ENCODE measurements at places on chromosomes 1 and 21. TPM values are rescaled to one million over a fixed set of nuclear protein-coding genes. Genes with fewer than 3 reads are reported as not detected.

DNA sequence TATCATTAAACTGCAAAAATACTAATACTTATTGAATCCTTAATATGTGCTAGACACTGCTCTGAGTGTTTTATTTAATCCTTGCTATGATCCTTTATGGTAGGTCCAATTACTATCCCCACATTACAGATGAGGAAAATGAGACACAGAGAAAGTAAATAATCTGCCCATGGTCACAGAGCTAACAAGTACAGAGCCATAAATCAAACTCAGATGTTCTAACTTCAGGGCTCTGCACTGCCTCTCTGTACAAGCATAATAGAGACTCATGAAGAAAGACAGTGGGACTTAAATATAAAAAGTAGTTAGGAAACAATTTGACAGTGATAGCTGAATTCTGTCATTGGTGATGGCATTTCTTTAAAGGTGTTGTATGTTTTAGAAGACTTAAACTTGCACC, 346.4 kb downstream of the VAV3 start:
- H3K4me3 ChIP-seq = no peak overlapping the region
- no peaks in the 10 kb centered on the region for H3K36me3 ChIP-seq
- no peak overlapping the region for H3K27ac ChIP-seq
- no peak for DNase-seq

The TCHHL1 gene
- total RNA-seq = not detected

DNA sequence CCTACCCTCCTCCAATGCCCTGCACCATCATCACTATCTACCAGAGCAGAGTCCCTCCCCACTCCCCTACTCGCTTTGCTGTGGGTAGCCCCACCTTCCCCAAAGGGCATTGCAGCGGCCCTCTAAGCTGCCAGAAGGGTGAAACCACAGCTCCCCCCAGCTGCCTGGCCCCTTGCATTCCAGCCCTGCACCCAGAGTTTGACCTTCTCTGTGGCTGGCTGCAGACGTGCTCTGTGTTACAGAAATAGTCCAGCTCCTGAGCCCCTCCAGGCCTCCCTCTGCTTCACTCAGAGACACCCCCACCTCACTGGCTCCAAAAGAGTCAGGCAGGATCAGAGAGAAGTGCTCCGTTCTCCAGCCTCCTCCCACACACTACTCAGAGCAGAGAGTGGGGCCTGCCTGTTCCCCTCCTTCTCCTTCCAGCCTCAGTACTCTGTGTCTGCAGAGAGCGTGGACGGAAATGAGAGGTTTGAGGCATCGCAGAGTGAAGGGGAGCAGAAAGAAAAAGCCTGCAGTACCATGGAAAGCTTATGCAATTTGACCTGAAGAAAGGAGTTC, 63.2 kb downstream of the PLEKHA6 start:
- H3K4me3 ChIP-seq = no peak overlapping the region
- H3K27ac ChIP-seq = no peak overlapping the region
- DNase-seq = no peak
- H3K27me3 ChIP-seq = peaks cover 31% of the 10 kb centered on the region
- H3K36me3 ChIP-seq = no peaks in the 10 kb centered on the region
- peaks cover 18% of the 10 kb centered on the region for H3K4me1 ChIP-seq

The RAD54L gene
- total RNA-seq = 55.8 TPM

- no peak overlapping the region for H3K4me3 ChIP-seq
- peaks cover 5% of the 10 kb centered on the region for H3K36me3 ChIP-seq
- H3K4me1 ChIP-seq = no peaks in the 10 kb centered on the region
These were observed 490.4 kb upstream of the NCAM2 start for GRCh38 chr21:20507783-20508182.

GRCh38 chr1:101112051-101112780, 86.6 kb upstream of the DPH5 start:
- no peaks in the 10 kb centered on the region for H3K27me3 ChIP-seq
- no peak for DNase-seq

DNA sequence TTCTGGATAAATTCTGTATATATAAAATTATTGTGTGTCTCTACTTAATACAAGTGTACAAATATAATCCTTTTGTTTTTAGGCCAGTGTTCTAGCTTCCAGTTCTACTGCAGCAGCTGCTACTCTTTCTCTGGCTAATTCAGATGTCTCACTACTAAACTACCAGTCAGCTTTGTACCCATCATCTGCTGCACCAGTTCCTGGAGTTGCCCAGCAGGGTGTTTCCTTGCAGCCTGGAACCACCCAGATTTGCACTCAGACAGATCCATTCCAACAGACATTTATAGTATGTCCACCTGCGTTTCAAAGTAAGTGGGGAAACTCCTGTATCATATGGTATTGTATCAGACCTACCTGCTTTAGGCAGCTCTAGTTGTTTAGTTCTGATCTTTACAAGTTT, 21.3 kb upstream of the OLFML3 start:
- no peaks in the 10 kb centered on the region for H3K27me3 ChIP-seq
- H3K4me3 ChIP-seq = no peak overlapping the region
- DNase-seq = no peak
- no peak overlapping the region for H3K27ac ChIP-seq
- H3K36me3 ChIP-seq = peaks cover 15% of the 10 kb centered on the region
- no peaks in the 10 kb centered on the region for H3K4me1 ChIP-seq

DNA sequence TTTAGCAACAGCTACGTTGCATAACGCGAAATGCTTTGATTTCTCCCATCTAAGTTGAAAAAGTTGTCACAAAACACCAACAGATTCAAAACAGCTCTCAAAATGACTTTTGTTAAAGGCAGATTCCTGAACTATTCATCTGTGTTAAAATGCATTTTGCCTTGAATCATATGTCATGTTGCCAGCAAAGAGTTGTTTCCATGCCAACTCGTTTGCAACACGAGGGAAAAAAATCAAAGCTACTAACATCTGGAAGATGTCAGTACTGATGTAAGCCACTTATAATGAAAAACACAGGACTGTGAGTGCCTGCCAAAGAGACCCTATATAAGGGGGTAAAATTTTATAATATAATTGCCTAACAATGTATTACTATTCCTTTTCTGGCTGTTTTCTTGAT, 182.7 kb upstream of the PTBP2 start:
- H3K4me1 ChIP-seq = peaks cover 19% of the 10 kb centered on the region
- DNase-seq = no peak
- H3K27me3 ChIP-seq = no peaks in the 10 kb centered on the region
- H3K27ac ChIP-seq = no peak overlapping the region
- no peaks in the 10 kb centered on the region for H3K36me3 ChIP-seq

The PAQR6 gene
- total RNA-seq = 15.8 TPM

The C1orf226 gene
- total RNA-seq = 9.8 TPM

- H3K27ac ChIP-seq = no peak overlapping the region
- no peaks in the 10 kb centered on the region for H3K27me3 ChIP-seq
- no peaks in the 10 kb centered on the region for H3K4me1 ChIP-seq
These were observed 50.6 kb downstream of the SUSD4 start for GRCh38 chr1:223313415-223313754.

- H3K4me3 ChIP-seq = no peak overlapping the region
- H3K4me1 ChIP-seq = peaks cover 6% of the 10 kb centered on the region
- no peak overlapping the region for H3K27ac ChIP-seq
- peaks cover 25% of the 10 kb centered on the region for H3K27me3 ChIP-seq
- H3K36me3 ChIP-seq = no peaks in the 10 kb centered on the region
These were observed 89.2 kb downstream of the SLC35F3 start for GRCh38 chr1:233993651-233994050.

The NPPA gene
- total RNA-seq = not detected

DNA sequence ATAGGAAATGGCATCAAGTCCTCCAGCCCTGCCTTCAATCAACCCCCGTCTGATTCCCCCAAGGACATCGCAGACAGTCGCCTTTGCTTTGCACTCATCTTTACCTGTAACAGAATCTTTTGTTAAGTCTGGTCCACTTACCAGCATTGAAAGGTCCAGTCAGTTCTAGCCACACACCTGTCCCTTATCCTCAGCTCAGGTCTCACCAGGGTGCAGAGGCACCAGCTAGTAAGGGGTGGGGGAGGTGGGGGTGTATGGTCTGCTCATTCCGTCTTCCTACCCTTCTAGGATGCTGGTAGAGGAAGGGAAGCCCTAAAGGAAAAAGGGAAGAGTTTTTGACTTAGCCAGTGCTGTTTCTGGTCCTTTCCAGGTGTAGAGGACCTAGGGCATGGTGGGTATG, 427.7 kb downstream of the MATN1 start:
- H3K27ac ChIP-seq = no peak overlapping the region
- no peak for DNase-seq
- no peak overlapping the region for H3K4me3 ChIP-seq
- peaks cover 67% of the 10 kb centered on the region for H3K27me3 ChIP-seq

All from neural crest cell (in vitro differentiated cells).